ENCODE measurements at places on chromosomes 1 and 21.
A peak's percentile ranks its signal among the peaks of the same experiment; 100 is the strongest.

GRCh38 chr21:15592271-15592860 lies 137.4 kb upstream of the USP25 start:
- H3K36me3 ChIP-seq: no peaks in the 10 kb centered on the region
- DNase-seq: peak; percentile 6
- no peak overlapping the region for H3K4me3 ChIP-seq
- H3K4me1 ChIP-seq: no peaks in the 10 kb centered on the region
- no peaks in the 10 kb centered on the region for H3K27me3 ChIP-seq

DNA sequence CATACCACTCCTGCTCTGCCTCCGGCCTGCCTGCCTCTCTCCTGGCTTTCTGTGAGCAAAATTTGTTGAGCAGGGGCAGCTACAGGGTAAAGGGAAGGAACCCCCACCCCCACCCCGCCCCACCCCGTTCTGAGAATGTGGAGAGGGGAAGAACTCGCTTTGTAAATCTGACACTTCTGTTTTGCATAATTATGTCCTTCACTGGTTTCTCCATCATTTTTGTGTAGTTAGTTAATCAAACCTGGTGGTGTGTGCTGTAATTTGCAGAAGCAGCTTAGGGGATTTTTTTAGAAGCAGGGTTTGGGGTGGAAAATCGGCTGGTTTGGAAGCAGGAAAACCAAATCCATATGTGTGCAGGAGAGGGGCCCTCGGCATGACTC lies 58.1 kb upstream of the TMEM51 start:
- no peak overlapping the region for H3K4me3 ChIP-seq
- peaks cover 20% of the 10 kb centered on the region for H3K27me3 ChIP-seq
- H3K36me3 ChIP-seq: peaks cover 3% of the 10 kb centered on the region
- H3K4me1 ChIP-seq: peaks cover 31% of the 10 kb centered on the region
- no peak overlapping the region for H3K27ac ChIP-seq
- DNase-seq: no peak

GRCh38 chr21:17931080-17931479 lies 111.9 kb upstream of the C21orf91 start:
- no peaks in the 10 kb centered on the region for H3K4me1 ChIP-seq
- no peaks in the 10 kb centered on the region for H3K36me3 ChIP-seq
- no peak for DNase-seq
- H3K27ac ChIP-seq: no peak overlapping the region
- H3K27me3 ChIP-seq: no peaks in the 10 kb centered on the region
- no peak overlapping the region for H3K4me3 ChIP-seq

DNA sequence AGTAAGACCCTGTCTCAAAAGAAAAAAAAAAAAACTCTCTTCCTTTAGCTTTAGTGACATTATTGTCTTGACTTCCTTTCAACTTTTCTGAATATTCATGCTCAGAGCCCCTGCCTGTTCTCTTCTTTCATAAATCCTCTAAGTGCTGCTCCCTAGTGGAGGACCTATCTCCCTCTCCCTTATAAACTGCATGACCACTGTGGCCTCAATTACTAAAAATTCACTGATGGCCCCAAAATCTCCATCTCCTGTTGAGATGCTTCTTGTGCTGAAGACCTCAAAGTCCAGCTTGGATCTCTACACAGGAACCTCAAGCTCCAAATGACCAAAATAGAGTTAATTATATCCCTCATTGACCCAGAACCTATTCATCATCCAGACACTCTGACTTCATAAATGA lies 7.8 kb downstream of the ITLN1 start:
- DNase-seq: no peak
- no peak overlapping the region for H3K27ac ChIP-seq
- H3K36me3 ChIP-seq: no peaks in the 10 kb centered on the region
- H3K4me3 ChIP-seq: no peak overlapping the region
- H3K27me3 ChIP-seq: peaks cover 34% of the 10 kb centered on the region

DNA sequence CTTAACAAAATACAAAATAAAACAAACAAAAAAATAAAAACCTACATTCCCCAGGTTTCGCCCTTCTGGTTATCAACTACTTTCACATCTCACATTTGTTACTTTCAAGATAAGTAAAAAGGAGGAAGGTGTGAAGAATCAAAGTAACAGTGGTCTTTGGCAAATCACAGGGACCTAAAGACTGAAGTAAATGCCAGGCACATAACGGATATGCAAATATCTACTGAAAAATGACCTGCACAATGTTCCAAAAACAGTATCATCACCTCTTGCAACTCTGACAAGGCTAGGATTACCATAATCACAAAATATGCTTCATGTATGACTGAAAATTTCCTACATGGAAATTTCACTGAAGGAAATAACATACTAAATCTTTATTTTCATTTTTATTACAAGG lies 29.3 kb downstream of the COP1 start:
- H3K4me3 ChIP-seq: no peak overlapping the region
- H3K36me3 ChIP-seq: peaks cover 10% of the 10 kb centered on the region
- H3K27ac ChIP-seq: no peak overlapping the region
- no peak for DNase-seq
- H3K27me3 ChIP-seq: no peaks in the 10 kb centered on the region

GRCh38 chr1:67651031-67651430 lies 34.0 kb upstream of the GADD45A start:
- no peaks in the 10 kb centered on the region for H3K4me1 ChIP-seq
- no peaks in the 10 kb centered on the region for H3K36me3 ChIP-seq
- no peaks in the 10 kb centered on the region for H3K27me3 ChIP-seq
- no peak overlapping the region for H3K27ac ChIP-seq
- no peak overlapping the region for H3K4me3 ChIP-seq

DNA sequence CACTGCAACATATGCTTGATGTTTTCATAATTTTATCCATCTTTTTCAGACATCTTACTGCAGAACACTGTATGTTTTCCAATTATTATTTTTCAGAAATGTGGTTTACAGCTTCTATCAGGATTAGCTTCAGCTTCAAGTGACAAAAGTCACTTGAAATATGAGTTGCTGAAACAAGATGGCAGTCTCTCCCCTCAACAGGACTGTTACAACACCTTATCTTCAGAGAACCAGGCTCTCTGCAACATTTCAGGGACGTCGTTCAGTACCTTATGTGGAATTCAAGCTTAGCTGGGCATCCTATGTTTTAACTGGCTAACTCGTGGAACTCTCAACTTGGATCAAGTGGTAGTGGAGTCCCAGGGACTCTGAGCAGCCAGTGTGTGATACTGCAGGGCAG lies 2.0 kb upstream of the UBE2G2 start:
- no peak overlapping the region for H3K27ac ChIP-seq
- DNase-seq: no peak

GRCh38 chr1:202505356-202505755 lies 156.9 kb downstream of the PPP1R12B start:
- H3K4me1 ChIP-seq: no peaks in the 10 kb centered on the region
- no peak overlapping the region for H3K4me3 ChIP-seq
- DNase-seq: no peak
- no peak overlapping the region for H3K27ac ChIP-seq

DNA sequence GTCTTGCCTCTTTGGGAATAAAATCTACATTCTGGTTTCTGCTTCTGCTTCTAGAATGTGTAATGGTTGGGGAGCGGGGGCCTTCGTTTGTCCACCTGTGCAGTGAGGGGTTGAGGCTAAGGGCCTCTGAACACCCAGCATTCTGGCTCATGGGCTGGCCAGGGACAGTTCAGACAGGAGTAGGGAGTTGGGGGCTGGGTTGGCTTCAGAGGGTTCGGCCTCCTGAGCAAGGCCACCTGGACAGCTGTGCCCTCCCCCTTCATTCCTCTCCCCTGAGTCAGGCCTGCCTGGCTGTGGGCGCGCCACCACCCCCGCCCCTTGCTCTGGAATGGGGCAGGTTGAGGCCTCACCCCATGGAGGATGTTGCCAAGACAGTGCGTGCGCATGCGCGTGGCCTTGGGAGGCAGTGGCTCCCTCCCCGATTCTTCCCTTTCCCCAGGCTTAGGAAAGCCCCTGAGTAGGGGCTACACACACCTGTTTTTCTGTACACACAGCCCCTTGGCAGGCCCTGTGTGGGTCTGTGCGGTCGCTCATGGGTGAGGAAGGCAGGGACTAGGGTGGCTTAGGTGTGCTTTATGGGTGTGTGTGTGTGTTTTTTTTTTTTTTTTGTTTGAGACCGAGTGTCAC lies 57.0 kb downstream of the YARS1 start:
- no peaks in the 10 kb centered on the region for H3K27me3 ChIP-seq
- peak; percentile 99 for DNase-seq
- H3K4me3 ChIP-seq: peak overlapping the region; percentile 68
- peaks cover 70% of the 10 kb centered on the region for H3K36me3 ChIP-seq

- no peak for DNase-seq
- no peaks in the 10 kb centered on the region for H3K4me1 ChIP-seq
- no peak overlapping the region for H3K4me3 ChIP-seq
- no peak overlapping the region for H3K27ac ChIP-seq
- H3K36me3 ChIP-seq: no peaks in the 10 kb centered on the region
- H3K27me3 ChIP-seq: peaks cover 58% of the 10 kb centered on the region
Measured at GRCh38 chr21:44738621-44739020, 27.2 kb upstream of the TSPEAR start.

GRCh38 chr1:184315254-184315653 lies 71.6 kb upstream of the C1orf21 start:
- no peak overlapping the region for H3K27ac ChIP-seq
- H3K4me1 ChIP-seq: peaks cover 3% of the 10 kb centered on the region
- H3K4me3 ChIP-seq: no peak overlapping the region
- no peak for DNase-seq
- no peaks in the 10 kb centered on the region for H3K27me3 ChIP-seq

DNA sequence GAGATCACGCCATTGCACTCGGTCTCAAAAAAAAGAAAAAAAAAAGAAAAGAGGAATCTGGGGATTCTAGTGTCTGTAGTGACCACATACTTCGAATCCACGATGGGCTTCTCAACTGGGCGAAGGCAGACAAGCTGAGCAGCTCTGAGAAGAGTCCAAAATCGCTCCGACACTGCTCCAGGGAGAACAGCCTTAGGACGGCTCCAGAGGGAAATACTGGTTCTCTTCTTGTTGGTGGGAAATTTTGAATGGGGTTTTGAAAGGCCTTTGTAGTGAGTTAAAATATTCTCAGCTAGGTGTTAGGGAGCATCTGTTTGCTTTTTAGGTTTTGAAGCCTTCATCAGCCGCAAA lies 18.3 kb upstream of the HJV start:
- H3K4me1 ChIP-seq: peaks cover 29% of the 10 kb centered on the region
- peak overlapping the region; percentile 98 for H3K27ac ChIP-seq
- peak overlapping the region; percentile 89 for H3K4me3 ChIP-seq
- peaks cover 48% of the 10 kb centered on the region for H3K36me3 ChIP-seq

GRCh38 chr1:77590651-77591050 lies 91.8 kb downstream of the ZZZ3 start:
- H3K36me3 ChIP-seq: peaks cover 5% of the 10 kb centered on the region
- H3K27ac ChIP-seq: peak overlapping the region; percentile 2
- DNase-seq: no peak
- no peaks in the 10 kb centered on the region for H3K27me3 ChIP-seq
- H3K4me3 ChIP-seq: no peak overlapping the region

DNA sequence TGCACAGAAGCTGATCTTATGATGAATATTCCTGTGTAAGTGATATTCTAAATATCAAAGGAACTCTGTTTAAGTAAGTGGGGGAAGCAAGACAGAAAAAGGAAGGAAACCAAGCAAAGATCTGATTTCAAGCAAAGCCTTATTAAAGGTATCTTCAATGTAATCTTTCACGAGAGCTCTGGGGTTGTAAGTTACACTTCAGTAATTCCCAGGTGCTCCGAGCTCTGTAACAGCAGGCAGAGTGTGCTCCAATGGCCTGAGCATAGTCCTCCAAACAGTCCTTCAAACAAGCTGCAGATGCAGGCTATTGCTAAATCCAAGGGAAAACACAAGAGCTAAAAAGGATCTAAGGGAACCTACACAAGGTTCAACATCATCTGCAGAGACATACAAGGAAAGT lies 949.7 kb upstream of the TMPRSS15 start:
- H3K4me3 ChIP-seq: no peak overlapping the region
- no peaks in the 10 kb centered on the region for H3K4me1 ChIP-seq
- H3K27ac ChIP-seq: no peak overlapping the region
- H3K36me3 ChIP-seq: no peaks in the 10 kb centered on the region

GRCh38 chr1:18452550-18452949 lies 28.2 kb upstream of the KLHDC7A start:
- H3K4me3 ChIP-seq: no peak overlapping the region
- no peaks in the 10 kb centered on the region for H3K36me3 ChIP-seq
- H3K27ac ChIP-seq: no peak overlapping the region
- peaks cover 5% of the 10 kb centered on the region for H3K27me3 ChIP-seq
- no peaks in the 10 kb centered on the region for H3K4me1 ChIP-seq
- DNase-seq: peak; percentile 37

GRCh38 chr1:216750031-216750627 lies 26.9 kb upstream of the ESRRG start:
- H3K27ac ChIP-seq: no peak overlapping the region
- DNase-seq: peak; percentile 29
- no peaks in the 10 kb centered on the region for H3K4me1 ChIP-seq
- H3K36me3 ChIP-seq: no peaks in the 10 kb centered on the region

GRCh38 chr1:77048615-77049005 lies 170.6 kb downstream of the PIGK start:
- no peak overlapping the region for H3K27ac ChIP-seq
- H3K27me3 ChIP-seq: no peaks in the 10 kb centered on the region
- no peaks in the 10 kb centered on the region for H3K4me1 ChIP-seq

DNA sequence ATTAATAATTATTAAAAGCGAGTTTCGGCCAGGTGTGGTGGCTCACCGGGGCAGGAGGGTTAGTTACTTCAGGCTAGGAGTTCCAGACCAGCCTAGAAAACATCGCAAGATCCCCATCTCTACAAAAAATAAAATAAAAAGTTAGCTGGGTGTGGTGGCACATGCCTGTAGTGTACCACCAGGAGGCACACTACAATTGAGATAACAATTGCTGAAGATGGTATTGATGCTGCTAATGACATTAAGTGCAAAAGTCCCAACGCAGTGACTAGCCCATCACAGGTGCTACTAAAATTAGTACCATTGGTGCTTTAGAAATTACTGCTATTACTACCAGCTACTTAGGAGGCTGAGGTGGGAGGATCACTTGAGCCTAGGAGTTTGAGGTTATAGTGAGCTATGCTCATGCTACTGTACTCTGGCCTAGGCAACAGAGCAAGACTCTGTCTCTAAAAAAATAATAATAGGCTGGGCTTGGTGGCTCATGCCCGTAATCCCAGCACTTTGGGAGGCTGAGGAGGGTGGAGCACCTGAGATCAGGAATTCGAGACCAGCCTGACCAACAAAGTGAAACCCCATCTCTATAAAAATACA lies 156.6 kb downstream of the GREM2 start:
- H3K4me3 ChIP-seq: no peak overlapping the region
- H3K4me1 ChIP-seq: no peaks in the 10 kb centered on the region
- peak; percentile 27 for DNase-seq
- H3K27ac ChIP-seq: no peak overlapping the region

- peaks cover 2% of the 10 kb centered on the region for H3K4me1 ChIP-seq
- no peaks in the 10 kb centered on the region for H3K27me3 ChIP-seq
- DNase-seq: no peak
- no peak overlapping the region for H3K27ac ChIP-seq
- no peaks in the 10 kb centered on the region for H3K36me3 ChIP-seq
- no peak overlapping the region for H3K4me3 ChIP-seq
Measured at GRCh38 chr1:210129759-210130158, 102.8 kb upstream of the SERTAD4 start.

- H3K4me1 ChIP-seq: no peaks in the 10 kb centered on the region
- DNase-seq: no peak
- H3K36me3 ChIP-seq: no peaks in the 10 kb centered on the region
- no peaks in the 10 kb centered on the region for H3K27me3 ChIP-seq
Measured at GRCh38 chr21:19145682-19146293, 742.2 kb upstream of the TMPRSS15 start.
